Ammon's horn (tissue), 1 donor: ENCODE measurements at places on chromosomes 2 and 18.

DNA sequence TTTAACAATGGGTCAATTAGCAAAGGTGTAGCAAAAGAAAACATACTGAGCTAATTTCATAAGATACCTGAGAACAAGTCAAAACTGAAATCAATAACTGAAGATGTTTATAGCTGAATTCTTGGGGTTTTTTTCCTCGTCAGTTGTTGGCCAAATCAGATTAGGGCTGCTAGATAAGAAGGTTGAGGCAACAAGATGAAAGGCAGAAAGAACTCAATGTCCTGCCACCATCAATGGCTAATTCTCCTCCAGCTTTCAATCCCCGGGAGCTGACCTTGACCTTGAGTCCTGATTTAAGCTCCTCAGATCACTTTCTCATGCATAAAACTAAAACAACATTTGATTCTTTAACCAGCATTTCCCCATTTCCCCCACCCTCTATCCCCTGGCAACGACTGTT, 61.8 kb downstream of the MREG start:
- no peak for DNase-seq

DNA sequence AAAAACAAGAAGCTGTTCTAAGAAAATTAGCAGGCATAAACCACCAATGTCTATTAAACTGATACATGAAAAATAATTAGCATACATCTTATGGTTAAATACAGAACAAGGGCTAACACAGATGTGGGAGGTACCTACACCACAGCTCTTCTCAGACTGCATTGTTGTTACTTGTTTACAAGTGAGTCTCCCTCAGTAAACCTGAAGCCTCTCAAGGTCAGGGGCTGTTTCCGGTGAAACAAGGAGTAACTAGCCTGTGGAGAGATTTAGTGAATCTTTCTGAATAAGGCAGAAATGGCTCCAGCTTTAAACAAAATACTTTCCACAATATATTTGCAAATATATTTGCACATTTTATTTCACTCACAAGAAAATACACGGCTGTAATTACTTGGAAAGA, 244.0 kb downstream of the FIGN start:
- no peak for DNase-seq

GRCh38 chr2:36659872-36660312, 36.6 kb upstream of the VIT start:
- DNase-seq, result no peak

DNA sequence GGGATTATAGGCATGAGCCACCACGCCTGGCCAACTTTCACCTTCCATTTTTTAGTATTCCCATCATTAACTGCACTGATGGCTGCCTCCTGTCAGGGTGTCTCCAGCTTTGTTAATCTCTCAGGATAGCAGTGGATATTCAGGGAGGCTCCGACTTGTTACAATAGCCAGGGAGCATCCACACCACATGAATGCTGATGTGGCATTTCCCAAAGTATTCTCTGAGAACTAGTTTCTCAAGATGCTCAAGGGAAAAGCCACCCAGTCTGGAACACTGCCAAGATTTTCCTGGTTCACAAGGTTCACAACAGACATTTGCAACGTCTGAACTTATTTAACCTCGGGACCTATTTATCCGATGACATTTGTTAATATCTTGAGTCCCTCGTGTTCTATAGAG, 33.8 kb downstream of the ZNF519 start:
- DNase-seq, result no peak

- no peak for DNase-seq
Measured at GRCh38 chr2:84924173-84925106, 19.0 kb downstream of the TMSB10 start.

GRCh38 chr2:53859206-53860181, at the start of gene GPR75:
TSS of gene GPR75 (minus strand) at chr2:53859967. CDS start at chr2:53854756, 5,211 bp downstream.
- DNase-seq, result peak; percentile 70

GRCh38 chr2:54613386-54613785, 110.1 kb upstream of the EML6 start:
- DNase-seq, result no peak

- no peak for DNase-seq
Measured at GRCh38 chr18:32668956-32669355, 103.9 kb downstream of the KLHL14 start.

GRCh38 chr2:69988086-69988635, 26.7 kb upstream of the ASPRV1 start:
- no peak for DNase-seq

DNA sequence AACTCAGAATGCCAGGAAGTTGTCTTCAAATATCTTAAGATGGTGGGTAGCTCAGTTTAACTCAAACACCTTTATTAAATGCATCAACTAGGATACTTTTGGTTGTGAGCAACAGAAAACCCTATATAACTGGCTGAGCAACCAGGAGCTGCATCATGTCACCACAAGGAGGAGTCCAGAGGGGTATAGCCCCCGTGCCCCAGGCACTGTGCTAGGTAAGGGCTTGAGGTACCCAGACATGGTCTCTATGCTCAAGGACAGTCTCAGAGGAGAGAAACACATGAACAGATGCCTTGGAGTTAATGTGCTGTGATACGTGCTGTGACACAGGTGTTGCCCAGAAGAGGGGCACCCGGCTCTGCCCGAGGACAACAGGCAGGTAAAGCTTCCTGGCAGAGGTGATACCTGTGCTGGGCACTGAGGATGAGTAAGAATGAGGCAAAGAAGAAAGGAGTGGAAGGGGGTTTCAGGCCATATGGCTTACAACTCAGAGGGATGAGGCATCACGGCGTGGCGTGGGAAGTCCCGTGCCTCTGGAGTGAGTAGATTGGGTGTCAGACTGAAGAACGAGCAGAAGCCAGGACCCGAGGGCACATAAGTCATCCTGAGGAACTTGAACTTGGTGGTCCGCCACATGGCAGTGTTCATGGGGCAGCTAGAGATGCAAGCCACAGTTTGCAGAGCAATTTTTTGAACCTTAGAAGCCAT, 32.0 kb upstream of the CAB39 start:
- DNase-seq, result no peak

GRCh38 chr18:42230636-42231035, 275.6 kb downstream of the PIK3C3 start:
- no peak for DNase-seq

- DNase-seq, result no peak
Measured at GRCh38 chr18:5982332-5982731, 87.0 kb upstream of the TMEM200C start.

DNA sequence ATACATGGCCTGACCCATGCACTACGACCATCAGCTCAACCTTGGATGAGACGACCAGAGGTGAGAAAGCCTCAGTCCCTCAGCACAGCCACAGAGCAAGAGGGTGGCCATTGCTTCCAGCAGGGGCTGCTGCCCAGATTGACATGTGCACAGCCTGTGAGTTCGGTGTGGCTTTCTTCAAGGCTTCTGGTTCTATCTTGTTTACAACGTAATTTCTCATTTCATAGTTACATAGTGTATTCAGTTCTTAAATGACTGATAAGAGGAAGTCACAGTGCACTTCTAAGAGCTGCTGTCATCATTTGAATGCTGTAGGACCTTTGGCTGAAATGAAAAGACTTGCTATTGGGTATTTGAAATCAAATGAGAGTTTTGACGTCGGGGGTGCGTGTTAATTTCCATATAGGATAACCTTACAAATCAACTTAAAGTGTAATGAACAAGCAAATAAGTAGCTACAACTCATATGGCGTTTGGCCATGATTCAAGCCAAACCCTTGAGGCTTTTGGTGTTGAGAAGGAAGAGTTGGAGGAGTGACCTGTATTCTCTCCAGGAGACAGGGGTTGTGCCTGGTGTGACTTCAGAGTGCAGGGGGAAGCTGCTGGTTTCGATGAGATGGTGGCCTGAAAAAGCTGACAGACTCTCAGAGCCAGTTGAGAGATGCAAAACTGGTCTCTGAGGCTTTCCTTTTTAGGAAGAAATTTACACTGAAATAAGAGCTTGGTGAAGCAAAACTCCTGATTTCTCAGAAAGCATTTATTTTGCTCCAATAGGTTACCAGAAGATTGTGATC, 51.0 kb downstream of the TSHZ1 start:
- DNase-seq, result no peak

GRCh38 chr2:70708376-70709199, 59.4 kb downstream of the ADD2 start:
- no peak for DNase-seq

DNA sequence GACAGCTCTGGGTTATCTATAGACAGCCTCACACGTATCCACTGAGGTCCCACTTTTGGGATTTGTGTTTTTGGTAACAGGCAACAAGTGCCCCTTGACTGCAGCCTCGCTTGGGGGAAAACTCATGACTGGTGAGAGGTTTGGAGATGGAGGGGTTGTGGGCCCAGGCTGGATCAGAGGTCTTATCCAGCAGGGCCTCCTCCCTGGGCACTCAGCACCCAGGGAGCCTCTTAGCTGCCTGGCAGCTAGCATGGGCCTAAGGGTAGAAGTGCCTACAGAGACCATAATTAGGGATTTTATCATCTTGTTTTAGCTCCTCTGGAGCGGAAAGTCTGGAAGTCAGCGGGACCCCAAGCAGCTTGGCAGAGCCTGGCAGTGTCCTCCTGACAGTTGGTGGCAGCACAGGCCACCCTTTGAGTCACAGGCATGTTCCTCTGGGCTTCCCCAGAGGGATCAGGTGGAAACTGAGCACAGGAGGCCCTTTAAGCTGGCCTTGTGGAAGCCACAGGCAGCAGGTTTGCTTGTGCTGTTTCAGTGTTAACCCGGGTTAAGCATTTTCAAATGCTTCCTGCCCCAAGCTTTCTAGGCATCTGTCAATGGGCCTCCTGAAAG, 143.1 kb downstream of the KCTD1 start:
- DNase-seq, result peak; percentile 76

DNA sequence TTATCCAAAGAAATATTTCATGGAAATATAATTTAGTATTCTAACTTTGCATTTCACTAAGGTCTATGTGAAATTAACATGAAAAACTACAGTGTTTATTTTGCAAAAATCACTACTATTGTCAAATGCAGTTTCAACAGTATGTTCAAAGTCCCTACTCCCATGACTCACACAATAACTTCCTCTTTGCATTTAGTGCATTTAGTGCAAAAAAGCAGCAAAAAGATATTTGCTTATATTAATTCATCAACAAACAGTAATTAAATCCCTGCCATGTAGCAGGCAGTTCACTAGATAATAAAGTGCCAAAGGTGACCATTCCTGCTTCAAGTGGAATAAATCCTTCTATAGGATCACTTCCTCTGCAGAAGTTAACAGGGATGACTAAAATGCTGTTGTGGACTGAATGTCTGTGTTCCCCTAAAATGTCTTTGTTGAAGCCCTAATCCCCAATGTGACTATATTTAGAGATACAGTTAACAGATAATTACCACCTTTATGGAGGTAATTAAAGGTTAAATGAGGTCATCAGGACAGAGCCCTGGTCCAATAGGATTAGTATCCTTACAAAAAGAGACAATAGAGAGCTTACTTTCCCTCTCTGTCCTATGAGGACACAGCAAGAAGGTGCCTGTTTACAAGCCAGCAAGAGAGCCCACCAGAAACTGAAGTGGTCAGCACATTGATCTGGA, 61.7 kb downstream of the STK39 start:
- no peak for DNase-seq

GRCh38 chr2:109222825-109223471, 93.9 kb downstream of the SH3RF3 start:
- DNase-seq, result no peak

DNA sequence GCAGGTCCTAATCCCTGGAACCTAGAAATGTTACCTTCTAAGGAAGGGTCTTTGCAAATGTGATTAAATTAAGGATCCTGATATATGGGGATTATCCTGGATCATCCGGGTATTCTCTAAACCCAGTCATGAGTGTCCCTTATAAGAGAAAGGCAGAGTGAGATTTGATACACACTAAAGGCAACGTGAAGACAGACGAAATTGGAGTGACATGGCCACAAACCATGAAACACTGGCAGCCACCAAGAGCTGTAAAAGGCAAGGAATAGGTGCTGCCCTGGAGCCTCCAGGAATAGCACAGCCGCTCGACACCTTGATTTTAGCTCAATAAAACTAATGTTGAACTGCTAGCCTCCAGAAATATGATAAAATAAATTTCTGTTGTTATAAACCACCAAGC, 45.0 kb downstream of the TPGS2 start:
- no peak for DNase-seq

- DNase-seq, result no peak
Measured at GRCh38 chr18:58788470-58788869, 76.2 kb upstream of the ZNF532 start.

- DNase-seq, result no peak
Measured at GRCh38 chr2:174863183-174863582, 98.9 kb upstream of the CHRNA1 start.

DNA sequence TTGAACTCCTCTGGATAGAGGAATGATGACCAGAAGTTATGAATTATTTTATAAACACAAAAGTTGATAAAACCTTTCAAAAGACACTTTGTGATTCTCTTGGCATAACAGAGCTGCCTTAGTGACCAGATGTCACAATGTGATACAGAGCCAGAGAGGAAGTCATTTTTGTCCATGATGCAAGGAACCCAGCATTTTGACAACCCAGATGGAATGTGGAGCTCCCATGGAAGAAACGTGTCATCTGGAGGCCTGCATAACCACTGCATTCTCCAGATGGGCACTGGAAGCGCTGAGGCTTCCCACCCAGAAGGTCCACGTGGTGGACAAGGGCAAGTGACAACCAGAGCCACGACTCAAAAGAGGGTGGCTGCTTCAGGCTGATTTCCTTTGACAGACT, 30.1 kb downstream of the HRH4 start:
- DNase-seq, result no peak

DNA sequence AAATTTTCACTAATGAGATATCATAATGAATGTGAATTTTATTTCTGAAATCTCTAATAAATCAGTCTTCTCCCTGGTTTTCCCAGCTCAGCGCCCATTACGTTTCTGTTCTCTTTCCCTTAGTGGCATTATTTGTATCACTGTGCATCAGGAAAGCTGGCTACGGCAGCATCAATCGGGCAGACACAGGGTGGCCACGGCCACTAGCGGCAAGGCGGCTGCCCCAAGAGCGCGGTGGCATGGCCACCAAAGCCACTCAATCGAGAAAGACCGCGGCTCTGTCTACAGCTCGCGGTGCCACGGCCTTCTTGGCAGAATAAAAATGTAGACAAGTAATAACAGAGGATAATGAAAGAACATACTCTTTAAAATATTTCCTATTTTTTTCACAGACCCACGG, 168.0 kb downstream of the RPIA start:
- no peak for DNase-seq

- DNase-seq, result no peak
Measured at GRCh38 chr18:13318731-13319501, 100.4 kb downstream of the LDLRAD4 start.

GRCh38 chr2:152236191-152236925, 60.8 kb upstream of the STAM2 start:
- peak; percentile 13 for DNase-seq

DNA sequence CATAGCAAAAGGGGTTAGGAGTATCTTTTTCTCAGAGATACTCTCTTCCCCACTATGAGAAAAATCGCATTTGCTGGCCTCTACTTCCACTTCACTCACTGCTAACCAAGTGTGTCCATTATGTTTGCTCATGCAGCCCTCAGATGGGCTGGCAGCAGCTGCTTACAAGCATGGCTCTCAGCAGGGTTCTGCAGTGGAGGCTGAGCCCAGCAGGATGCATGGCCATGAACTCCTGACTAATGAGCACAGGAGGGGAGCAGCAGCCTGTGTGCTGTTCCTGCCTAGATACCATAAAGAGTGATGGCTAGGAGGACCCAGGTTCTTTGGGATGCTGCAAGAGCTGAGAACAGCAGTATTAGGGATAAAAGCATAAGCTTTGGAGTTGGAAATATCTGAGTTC, 316.9 kb upstream of the THSD7B start:
- DNase-seq, result no peak

- no peak for DNase-seq
Measured at GRCh38 chr2:226703514-226703913, 96.1 kb downstream of the IRS1 start.

- no peak for DNase-seq
Measured at GRCh38 chr2:15662579-15662978, 70.9 kb downstream of the DDX1 start.
